ENCODE measurements at places on chromosomes 6 and 20.
A peak's percentile ranks its signal among the peaks of the same experiment; 100 is the strongest.

GRCh38 chr6:14824484-14825275, 421.2 kb upstream of the JARID2 start:
- DNase-seq = no peak

DNA sequence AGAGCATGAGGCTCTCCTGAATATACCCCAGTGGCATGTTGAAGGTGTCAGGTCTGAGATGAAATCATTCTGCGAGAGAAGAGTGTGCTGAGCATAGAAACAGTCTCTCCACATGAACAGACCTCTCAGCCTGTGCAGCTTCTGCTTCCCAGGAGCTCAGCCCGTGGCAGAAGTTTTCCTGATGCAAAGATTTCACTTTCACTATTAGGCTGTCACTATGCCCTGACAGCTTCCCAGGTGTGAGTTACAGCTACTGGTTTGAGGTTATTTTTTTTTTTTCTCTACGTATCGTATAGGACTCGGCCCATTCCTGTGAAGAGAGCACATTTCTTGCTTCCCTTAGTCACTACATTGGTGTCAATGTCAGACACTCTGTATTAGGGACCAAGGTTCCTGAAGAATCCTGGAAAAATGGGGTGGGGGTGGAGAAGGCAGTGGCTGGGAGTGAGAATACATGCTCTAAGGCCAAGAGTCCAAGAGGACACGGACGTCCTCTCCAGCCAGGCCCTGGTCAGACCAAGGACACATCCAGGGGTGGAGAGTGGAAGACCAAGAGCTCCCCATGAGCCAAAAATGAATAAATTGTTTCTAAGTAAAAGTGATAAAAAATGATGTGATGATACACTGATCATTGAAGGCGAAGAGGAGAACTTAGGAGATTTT, 121.2 kb upstream of the AKAP12 start:
- no peak for DNase-seq

- DNase-seq = no peak
Observed at GRCh38 chr6:156840606-156841005, 63.4 kb downstream of the ARID1B start.

DNA sequence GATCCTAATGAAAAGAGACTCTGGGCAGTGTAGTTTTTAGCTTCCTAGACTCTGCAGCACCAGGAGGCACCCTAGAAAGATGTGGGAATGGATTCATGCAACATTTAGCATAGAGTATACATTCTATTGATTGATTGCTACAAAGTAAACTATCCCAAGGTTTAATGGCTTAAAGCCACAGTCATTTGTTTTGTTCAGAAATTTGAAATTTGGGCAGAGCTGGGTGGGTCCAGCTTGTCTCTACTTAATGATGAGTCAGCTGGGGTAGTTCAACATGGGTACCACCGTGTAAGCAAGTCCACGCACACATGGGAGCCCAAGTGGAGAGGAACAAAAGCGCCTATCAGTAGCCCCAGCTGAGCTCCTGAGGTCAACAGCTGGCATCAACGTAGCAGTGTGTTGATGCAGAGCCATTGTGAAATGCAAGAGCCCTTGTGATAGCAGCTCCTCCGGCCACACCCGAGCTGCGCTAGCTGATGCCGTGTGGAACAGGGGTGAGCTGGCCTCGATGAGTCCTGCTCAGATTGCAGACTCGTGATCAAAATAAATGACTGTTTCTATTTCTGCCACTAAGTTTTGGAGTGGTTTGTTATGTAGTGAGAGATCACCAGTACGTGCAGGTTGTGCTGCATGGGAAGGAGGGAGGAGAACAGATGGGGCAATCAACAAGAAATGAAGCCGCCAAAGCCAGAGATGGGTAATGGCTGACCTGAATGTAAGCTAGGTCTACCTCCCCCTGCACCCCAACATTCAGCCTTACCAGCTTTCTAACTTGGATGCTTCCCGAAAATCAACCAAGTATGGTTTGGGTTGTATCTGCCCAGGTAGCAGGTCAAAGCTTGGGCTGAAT, 45.7 kb upstream of the TRAF3IP2 start:
- no peak for DNase-seq

DNA sequence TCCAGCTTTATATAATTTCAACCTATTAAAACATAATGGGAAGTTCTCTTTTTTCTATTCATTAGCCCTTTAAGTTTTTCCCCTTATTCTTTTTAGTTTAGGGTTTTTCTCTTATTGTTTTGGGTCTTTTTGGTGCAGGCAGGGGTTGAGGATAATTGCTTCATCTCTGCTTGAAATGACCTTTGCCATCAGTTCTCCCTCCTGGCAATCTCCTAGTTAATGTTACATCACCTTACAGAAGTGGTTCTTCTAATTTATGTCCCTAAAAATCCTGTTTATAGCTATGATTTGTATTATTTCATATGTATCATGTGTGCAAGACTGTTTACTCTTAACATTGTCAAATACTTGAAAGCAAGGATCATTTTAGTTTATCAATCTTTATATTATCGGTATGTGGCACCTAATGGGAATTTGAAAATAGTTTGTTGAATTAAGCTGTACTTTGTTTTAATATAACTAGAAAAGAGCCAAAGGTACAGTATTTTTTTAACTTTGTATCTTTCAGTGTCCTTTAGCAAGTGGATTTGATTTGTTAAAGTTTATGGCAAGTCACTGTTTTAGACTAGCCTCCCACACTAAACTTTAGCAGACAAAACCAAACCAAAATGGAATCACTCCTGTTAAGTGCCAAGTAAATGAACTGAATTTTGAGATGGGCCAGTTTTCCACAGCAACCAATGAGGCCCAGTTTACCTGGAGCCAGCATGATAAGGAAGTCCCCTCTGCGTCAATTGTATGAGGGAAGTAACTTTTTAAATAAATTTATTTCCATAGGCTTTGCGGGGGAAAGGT, 26.6 kb upstream of the RUNX2 start:
- no peak for DNase-seq

- no peak for DNase-seq
Observed at GRCh38 chr6:69289689-69290495, 506.9 kb downstream of the LMBRD1 start.

- DNase-seq = no peak
Observed at GRCh38 chr20:49278818-49279676, 1.2 kb upstream of the ZNFX1 start.

DNA sequence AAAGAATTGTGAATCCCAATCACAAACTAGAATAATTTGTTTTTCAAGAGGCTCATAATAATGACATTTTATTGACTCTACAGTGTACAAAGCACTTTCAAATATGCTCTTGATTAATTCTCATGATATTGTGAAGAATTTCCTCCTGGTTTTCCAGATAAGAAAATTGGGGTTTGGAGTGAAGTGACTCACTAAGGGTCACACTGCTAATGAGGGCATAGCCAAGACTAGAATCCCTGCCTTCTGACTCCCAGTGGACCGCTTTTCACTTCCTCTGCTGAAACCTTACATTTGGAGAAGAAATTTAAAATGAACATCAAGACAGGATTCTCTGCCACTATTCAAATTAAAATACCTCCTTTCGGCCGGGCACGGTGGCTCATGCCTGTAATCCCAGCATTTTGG, 38.3 kb upstream of the LTV1 start:
- no peak for DNase-seq

- no peak for DNase-seq
Observed at GRCh38 chr6:11429577-11429976, 108.0 kb upstream of the TMEM170B start.

GRCh38 chr20:48667481-48667880, 160.3 kb downstream of the PREX1 start:
- no peak for DNase-seq

GRCh38 chr6:132484680-132485018, 28.3 kb downstream of the STX7 start:
- DNase-seq = no peak

- DNase-seq = no peak
Observed at GRCh38 chr6:3376893-3377535, 79.8 kb downstream of the SLC22A23 start.

DNA sequence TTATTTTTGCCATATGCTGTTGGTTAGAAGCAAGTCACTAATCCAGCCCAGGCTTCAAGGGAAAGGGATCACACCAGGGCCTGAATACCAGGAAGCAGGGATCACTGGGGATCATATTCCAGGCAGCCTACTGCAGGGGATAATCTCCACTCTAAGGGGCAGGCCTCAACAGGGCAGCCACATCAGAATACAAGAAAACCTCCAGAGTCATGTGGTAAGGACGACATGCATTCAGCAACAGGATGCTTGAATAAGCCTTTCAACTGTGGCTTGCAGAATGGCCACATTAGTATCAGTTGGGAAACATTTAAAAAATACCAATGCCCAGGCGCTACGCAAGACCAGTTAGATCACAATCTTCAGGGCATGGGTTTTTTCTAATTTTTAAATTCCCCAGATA, 109.1 kb downstream of the LY86 start:
- peak; percentile 60 for DNase-seq

DNA sequence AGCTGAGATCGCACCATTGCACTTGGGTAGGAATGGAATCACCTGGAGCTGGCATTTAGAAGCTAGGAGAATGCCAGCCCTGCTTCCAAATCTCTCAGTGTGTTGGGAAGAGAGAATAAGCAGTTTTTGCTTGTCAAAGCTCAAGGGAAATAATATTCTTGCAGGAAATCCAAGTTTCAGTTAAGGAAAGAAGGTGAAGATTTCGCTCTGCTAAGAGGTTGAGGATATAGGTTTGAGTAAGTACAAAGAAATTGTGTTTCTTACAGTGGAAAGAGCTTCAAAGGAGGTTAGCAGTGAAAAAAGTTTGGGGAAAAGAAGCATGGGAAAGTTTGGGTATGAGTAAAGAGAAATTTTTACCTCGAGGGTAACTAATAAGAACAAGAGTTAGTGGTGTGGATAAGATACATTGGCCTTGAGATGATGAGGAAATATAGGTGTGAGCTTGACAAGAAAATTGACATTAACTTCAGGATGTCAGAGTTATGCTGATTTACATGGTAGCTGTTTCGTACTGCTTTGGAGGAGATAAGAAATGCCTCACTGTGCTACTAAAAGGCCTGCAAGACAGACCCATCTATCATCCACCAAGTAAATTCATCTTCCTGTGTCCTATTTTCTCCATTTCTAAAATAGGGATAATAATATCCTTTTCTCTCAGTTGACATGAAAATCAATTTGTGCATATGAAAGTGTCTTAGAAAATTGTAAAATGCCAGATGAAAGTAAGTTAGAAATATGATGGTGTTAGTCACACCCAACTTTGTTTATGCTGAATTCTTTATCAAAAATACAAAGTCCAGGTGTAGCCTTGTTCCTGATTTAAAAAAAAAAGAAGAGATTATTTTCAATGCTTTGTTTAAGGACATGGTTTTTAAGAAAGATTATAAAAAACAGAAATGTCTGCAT, 12.8 kb upstream of the HINT3 start:
- DNase-seq = no peak

GRCh38 chr6:139990856-139991465, 616.5 kb upstream of the CITED2 start:
- DNase-seq = no peak

DNA sequence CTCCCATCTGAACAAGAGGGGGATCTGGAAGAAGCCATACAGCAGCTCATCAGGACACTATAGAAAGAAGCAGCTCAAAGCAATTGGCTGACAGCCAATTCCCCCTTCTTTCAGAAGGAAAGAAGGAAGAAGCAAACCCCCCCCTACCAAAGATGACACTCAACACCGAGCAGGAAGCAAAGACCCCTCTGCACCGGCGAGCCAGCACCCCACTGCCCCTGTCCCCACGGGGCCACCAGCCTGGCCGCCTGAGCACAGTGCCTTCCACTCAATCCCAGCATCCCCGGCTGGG, 1.2 kb downstream of the REM1 start:
- DNase-seq = no peak

- DNase-seq = no peak
Observed at GRCh38 chr20:57612436-57612835, 7.8 kb downstream of the ZBP1 start.

DNA sequence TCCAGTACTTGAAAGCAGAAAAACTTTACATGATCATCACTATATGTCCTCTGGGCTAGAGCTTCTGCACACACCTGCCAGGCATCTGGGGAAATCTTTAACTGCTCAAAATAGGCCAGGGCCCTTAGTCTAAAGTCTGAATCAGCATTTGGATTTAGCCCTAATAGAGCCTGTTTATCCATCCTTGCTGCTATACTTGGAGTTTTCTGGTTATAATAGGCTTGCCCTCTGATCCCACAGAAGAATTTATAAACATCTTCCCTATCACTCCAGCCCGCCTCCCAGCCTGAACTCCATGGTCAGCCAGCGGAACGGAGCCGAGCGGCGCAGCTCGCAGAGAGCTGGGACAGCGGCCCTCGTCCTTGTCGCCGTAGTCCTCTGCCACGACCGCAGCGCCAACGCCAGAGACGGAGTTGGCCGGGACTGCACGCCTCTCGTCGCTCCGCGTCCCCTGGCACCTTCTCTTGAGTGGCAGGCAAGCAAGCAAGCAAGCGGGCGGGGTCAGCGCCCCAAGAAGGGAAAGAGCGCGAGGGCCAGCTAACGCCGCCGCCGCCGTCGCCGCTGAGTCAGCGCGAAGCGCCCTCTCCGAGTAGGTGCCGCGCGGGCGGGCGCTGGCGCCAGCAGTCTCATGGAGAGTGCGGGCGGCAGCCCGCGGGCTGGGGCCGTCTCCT, 25.4 kb upstream of the ASIP start:
- peak; percentile 71 for DNase-seq

DNA sequence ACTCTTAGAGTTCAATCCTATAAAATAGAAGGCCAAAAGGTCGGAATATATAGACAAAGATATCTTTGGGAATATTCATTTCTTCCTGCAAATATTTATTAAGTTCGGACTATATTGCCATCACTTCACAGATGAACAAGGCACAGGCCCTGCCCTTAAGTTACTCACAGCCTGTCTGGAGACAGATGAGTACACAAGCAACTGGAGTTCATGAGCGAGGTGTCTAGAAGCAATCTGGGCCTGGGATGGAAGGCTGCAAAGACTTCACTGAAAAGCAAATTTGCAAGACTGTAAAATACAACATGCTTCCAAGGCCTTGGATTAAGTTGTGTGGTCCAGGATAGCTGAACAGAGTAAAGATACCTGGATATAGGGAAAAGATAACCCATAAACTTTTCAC, 56.7 kb upstream of the CEP85L start:
- DNase-seq = no peak

GRCh38 chr6:318243-318890, 26.1 kb downstream of the DUSP22 start:
- no peak for DNase-seq

DNA sequence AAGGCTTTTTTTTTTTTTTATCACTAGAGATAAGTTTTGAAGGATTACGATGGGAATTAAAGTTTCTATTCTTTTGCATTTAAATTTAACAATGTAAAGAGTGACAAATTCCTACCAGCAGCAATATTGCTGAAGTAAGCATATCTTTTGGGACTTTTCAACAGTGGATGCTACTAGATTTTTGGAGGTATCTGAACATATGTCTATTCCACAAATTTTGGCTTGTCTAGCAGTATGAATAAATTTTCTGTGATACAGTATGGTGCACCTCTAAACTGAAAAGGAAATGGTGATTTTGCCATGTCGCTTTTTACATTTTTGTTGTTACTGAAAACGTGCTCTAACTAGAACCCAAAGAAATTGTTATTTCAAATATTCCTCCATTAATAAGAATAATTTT, 368.3 kb upstream of the MANEA start:
- DNase-seq = no peak

GRCh38 chr20:63626424-63627128, at the start of gene GMEB2:
Gene GMEB2 (minus strand): TSS chr20:63627101. CDS start chr20:63619397, 7,704 bp downstream.
- no peak for DNase-seq

- DNase-seq = no peak
Observed at GRCh38 chr6:44701637-44702101, 314.2 kb downstream of the CDC5L start.
